ENCODE measurements at places on chromosomes 3 and 15.

DNA sequence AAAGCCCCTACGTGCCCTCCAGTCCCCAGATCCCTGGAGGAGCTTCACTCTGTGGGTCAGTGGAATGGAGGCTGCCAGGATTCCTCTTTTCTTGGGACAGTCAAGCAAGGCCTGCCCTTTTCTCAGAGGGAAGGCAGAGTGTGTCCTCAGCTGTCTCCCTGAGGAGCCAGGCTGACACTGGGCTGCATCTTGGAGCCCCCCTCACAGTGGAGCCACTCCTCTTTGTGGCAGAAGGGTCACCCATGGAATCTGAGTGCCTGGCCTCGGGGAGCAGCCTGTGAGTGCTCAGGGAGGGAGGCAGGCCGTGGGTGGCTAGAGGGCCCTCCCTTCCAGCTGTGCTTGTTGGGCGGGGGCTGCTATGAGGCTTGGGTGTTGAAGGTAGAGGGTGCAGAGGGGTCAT lies 41.2 kb downstream of the BOC start:
- no peak for DNase-seq

DNA sequence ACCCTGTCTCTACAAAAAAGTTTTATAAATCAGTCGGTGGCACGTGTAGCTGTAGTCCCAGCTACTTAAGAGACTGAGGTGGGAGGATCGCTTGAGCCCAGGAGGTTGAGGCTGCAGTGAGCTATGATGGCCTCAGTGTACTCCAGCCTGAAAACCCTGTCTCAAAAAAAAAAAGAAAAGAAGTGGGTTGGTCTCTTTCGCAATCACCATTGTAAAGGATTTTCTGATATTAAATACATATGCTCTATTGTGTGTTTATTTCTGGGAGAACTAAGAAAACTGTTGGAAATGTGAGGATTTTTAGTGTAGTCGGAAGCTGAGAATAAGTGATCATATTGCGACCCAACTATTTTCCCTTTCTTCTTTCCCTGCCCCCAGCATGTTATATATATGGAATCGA lies 7.5 kb downstream of the ZNF710 start:
- DNase-seq, result no peak

DNA sequence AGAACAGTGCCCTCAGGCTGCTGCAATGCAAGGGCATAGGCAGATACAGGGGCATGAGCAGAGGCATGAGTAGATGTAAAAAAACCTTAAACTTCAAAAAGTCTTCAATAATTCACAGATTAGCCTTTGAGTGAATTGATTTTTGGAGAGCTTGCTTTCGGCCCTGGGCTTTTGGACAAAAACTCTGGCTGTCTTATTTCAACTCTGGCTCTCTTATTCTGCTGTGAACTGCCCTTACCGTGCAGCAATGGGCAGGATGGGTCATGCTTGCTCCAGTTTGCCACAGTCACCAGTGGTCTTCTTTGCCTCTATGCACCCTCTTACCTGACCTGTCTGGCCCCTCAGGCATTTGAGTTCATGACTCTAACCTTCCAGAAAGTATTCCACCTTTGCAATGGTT lies 555.7 kb downstream of the MAGI1 start:
- no peak for DNase-seq

- no peak for DNase-seq
Observed at GRCh38 chr3:130748981-130749380, 2.4 kb upstream of the PIK3R4 start.

- no peak for DNase-seq
Observed at GRCh38 chr15:92847841-92848240, 52.3 kb upstream of the CHD2 start.

DNA sequence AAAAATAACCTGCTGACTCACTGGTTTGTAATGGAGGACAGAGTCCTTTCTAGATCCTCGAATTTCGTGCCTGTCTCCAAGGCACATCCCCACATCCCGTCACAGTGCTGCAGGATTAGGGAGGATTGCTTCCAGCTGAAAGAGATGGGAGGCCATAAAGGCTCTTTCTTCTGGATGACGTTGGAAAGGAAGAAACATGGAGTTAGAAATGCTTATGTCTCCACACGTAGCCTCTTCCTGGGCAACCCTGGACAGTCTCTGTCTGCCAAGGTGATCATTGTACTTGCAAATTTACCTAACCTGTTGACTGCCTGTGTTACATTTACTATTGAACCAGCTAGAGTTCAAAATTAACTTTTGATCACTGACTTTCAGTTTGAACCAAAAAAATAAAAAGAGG lies 27.6 kb upstream of the VILL start:
- DNase-seq, result no peak

DNA sequence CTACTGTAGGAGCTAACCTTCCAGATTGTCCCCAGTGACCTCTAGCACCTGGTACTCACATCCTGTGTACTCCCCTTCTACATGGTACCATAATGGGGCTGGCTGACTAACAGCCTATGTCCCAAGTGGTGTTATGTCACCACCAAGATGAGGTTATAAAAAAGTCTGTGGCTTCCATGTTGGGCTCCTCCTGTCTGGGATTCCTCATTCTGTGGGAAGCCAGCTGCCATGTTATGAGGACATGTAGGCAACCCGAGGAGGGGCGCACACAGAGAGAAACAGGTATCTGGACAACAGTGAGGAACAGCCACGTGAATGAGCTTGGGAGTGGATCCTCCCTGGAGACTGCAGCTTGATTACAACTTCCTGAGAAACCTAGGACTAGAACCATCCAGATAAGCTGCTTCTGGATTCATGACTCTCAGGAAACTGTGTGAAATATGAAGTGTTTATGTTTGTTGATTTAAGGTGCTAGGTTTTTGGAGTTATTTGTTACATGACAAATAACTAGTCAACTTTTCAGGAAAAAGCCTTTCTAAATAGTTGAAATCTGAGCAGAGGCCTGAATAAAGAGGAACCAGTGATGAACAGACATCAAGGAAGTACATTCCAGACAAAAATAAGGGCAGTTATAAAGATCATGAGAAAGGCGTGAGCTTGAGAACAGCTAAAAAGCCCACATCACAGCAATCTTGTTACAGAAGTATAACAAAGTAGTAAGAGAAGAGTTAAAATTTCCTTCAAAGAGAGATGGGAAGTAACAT lies 21.7 kb downstream of the GOLIM4 start:
- DNase-seq, result no peak

GRCh38 chr15:86865920-86866319 lies 786.2 kb downstream of the AGBL1 start:
- DNase-seq, result no peak

- DNase-seq, result no peak
Observed at GRCh38 chr3:170765419-170766078, 104.4 kb downstream of the RPL22L1 start.

DNA sequence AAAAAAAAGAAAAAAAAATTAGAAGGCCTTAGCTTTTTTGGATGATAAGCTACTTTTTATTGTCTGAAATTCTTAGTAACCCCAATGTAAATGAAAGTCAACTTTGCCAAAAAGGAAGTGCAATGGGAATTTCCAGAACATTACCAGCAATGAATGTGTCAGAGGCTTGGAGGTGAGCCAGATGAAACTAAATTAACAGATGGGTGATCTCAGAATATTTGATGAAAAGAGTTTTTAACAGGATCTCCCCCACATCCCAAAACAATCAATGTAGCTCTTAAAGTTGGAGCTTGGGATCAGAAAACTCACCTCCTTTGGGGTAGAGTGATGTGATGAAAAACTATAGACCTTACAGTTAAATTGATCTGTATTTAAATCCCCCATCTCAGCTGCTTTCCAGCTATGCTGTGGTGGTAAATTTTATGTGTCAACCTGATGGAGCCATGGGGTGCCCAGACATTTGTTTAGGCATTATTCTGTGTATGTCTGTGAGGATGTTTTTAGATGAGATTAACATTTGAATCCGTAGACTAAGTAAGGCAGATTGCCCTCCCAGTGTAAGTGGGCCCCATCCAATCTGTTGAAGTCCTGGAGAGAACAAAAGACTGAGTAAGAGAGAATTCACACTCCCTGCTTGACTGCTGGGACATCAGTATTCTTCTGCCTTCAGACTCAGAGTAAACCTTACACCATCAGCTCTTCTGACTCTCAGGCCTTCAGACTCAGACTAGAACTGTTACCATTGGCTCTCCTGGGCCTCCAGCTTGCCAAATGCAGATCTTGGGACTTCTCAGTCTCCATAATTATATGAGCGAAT lies 84.3 kb upstream of the TNFSF10 start:
- no peak for DNase-seq

Measured in breast epithelium (tissue), 4 donors.